ENCODE measurements at places on chromosomes 3 and 15. TPM values are rescaled to one million over a fixed set of nuclear protein-coding genes. Genes with fewer than 3 reads are reported as not detected.

DNA sequence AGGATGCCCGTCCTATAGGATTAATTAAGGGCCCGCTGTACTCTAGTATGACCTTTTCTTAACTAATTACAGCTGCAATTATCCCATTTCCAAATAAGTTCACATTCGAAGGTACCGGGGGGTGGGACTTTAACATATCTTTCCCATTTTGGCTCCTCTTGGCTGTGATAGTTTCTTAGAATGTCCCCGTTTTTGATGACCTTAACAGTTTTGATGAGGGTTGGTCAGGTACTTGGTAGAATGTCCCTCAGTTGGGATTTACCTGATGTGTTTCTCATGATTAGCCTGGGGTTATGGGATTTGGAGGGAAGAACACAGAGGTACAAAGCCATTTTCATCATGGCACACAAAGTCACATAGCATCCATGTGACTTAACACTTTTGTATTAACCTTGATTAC is 18.2 kb downstream of the RTP1 start:
- no peak for DNase-seq

- no peak for DNase-seq
Measured at GRCh38 chr3:48708481-48708889, 8.5 kb downstream of the IP6K2 start.

DNA sequence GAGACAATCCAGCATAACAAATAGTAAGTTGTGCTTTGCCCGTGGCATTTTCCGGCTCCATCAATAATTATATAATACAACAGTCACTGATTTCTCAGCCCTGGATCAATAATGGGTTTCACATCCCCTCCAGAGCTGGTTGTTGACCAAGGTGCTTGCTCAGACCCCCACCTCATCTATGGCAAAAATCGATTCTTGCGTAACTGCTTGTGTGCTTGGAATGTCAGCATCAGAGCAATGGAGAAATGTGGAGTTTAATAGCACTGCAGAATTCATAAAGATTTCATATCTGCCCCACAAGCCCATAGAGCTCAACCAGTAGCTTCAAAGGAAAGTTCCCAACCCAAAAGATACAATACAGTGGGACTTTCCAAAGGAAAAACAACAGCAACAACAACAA is 1098.5 kb downstream of the IGSF11 start:
- no peak for DNase-seq

Gene SECISBP2L
- total RNA-seq, result 30.5 TPM

Gene C3orf85
- total RNA-seq, result not detected

DNA sequence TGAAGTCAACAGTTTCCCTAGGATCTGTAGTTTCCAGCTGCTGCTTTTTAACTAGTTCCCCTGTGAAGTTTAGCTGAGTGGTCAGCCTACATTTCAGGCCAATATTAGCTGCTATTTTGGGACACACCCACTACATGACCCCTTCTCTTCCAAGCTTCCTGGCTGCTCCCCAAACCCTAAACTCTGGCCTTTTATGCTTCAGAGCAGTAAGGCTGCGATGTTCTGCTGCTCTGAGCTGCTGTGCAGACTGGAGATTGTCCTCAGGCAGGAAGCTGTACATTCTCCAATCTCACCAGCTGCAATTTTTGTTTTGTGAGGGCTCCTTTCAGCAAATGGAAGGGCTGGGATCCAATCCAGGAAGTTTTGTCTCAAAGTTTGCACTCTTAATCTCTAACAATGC is 48.0 kb upstream of the WDR72 start:
- no peak for DNase-seq

Gene BFSP2
- not detected for total RNA-seq

GRCh38 chr3:13851091-13851849 is 28.6 kb downstream of the WNT7A start:
- no peak for DNase-seq

Gene C2CD4B
- total RNA-seq, result 4.1 TPM

DNA sequence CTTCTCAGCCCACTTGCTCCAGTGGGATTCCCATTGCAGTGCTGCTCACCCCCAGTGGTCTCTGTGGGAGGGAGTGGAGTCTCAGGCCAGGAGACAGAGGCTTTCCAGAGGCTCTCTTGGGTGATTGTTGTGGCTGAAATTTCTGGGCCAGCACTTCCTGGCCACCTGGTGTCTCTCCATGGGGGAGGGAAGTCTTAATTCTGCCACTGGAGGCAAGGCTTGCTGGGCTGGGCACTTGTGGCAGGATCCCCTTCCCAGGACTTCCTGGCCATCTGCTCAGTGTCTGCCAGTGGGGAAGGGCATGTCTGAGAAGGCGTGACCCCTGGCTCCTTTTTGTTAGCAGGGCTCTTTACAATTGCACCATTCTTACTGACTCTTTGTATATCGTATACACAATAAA is 351.8 kb downstream of the GABRB3 start:
- no peak for DNase-seq

- DNase-seq, result no peak
Measured at GRCh38 chr3:194990454-194991337, 280.3 kb downstream of the XXYLT1 start.

Gene TTLL13
- total RNA-seq, result not detected

DNA sequence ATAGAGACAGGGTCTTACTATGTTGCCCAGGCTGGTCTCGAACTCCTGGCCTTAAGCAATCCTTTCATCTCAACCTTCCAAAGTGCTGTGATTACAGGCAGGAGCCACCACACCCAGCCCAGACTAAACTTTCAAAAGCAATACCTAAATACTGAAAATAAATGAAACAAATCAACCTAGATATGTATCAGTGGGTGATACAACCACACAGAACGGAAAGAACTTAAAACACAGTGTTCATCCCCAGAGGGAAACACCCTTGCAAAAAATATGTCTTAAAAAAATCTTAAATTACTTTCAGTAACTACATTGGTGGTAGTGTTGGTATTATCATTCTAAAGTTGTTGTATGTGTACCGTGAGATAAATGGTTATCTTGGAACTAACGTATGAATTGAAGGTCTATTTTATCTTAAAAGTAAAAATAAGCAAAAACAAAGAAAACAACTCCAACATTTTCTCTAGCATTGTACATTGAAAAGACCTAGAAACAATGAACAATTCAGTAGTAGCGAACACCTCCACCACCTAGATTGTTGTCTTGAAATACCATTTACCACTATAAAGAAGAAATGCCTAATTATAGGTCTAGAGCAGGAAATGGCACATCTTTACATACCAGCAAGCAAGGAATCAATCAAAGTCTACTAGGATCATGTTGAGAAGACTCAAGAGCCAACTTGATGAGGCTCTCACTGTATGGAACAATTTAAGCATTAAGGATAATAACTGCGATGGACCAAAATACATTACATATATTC is 24.7 kb downstream of the SLTM start:
- no peak for DNase-seq

Gene STRIT1
- not detected for total RNA-seq

DNA sequence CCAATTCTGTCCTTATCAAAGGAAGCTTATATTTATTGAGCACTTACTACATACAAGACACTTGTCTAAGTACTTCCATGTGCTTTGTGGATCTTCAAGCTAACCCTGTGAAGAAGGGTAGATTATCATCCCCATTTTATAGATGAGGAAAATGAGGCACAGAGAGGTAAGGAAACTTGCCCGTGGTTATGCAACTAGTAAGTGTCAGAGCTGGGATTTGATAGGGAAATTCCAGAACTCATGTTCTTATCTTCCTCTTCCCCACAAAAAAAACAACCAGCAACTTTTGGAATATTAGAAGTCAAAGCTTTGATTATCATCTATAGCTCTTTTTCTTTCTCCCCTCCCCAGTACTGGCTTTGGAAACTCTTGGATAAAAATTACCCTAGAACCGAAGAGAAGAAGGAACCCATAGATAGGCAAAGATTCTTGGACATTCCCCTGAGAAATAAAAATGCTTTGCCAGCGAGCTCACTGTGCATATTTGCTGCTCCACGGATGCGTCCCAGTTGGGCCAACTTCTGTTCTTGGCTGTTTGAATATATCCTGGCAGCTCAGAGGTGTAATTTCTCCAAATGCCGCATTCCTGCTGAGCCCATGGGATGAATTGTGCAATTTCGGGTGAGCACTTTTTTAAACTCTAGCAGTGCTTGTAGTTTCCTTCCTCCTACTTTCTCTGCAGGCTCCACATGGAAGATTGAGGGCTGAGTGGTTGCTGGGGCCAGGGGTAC is 591.5 kb upstream of the CFAP20DC start:
- DNase-seq, result peak; percentile 40

- no peak for DNase-seq
Measured at GRCh38 chr15:59292442-59293151, 80.1 kb downstream of the MYO1E start.

DNA sequence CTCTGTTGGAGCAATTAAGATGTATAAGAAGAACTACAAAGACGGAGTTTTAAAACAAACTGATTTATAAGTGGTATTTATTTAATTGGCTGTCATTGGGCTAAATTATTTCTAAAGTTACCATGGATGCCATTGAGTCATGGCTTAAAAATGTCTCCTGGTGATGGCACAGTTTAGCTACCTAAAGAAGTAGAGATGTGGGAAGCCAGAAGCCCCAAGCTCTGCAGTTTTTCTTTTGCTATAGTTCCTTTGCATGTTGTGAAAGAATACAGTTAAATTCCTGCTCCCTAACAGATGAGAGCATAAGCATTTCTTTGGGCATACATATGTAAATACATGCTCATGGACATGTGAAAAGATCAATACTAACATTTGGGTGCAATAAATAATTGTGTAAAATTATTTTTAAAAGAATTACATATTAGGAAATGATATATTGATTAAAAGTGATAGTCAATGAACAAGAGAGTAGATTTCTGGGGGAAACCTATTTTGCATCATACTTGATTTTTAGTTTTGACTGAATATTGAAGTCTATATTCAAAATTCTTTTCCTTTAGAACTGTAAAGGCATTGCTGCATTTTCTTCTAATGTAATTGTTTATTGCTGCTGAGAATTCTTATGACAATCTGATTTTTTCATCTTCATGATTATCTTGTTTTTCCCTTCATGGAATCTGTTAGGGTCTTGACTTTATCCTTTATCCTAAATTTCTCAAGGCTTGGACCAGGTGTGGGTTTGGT is 2.1 kb downstream of the OPA1 start:
- DNase-seq, result no peak

DNA sequence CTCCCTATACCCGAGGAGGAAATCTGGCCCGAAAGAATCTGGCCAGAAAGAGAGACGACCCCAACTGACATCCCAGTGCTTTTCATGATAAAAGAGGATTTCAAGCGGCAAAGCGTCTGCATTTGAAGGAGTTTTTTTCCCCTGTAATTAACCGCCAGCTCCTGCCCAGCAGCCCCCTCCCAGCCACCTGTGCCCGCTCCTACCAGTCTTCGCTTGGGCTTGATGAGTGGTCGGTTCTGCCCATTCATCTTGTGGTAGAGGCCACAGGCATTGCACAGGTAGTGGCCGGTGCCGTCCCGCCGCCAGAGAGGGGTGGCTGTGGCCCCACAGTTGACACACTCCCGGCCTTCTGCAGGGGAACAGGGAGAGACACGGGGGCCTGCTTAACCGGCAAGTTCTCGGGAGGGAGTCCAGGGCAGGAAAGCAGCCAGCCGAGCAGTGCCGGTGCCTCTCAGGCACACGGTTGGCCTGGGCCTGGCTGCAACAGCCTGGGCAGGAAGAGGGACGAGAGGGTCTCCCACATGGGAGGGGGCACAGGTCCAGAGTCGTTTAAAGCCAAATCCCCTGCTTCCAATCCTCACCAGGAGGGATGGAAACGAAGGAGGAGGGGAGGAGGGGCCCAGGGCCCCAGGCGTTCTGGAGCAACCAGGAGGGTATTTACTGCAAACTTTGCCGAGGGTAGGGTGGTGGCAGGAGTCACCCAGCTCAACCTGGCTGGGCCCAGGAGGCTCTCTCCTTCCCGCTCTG is 9.2 kb downstream of the GATA2 start:
- DNase-seq, result peak; percentile 22

Gene DUOXA2
- not detected for total RNA-seq
